ENCODE measurements at places on chromosomes 12 and 14.
A peak's percentile ranks its signal among the peaks of the same experiment; 100 is the strongest.

DNA sequence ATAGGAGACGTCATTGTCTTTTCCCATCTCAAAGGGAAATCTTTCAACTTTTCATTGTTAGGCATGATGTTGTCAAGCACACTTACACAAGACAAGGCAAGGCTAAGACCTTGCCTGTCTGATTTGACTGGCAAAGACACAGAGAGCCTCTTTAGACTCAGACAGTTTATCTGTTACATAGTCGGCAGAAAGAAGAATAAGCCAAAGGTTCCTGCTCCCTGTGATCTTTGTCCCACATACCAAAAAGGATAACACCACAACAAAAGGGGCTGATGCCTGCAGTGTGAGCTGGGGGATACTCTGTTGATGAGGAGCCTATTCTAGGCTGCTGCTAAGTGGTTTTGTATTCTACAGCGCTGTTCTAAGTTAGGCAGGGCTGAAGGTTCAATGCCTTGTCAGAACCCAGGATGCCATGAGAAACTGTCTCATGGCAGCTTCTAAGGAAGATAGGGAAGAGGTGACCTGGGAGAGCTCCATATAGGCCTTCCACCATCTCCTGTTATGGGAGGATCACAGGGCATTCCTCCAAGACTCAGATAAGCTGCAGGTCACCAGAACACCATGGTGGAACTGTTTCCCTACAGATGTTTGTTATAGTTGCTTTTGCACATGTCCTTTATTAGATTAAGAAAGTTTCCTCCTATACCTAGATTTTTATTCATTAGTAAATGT lies 12.7 kb downstream of the ERC1 start:
- no peak for DNase-seq

GRCh38 chr12:55736780-55737580 lies 5.9 kb upstream of the GDF11 start:
- DNase-seq, result peak; percentile 30

DNA sequence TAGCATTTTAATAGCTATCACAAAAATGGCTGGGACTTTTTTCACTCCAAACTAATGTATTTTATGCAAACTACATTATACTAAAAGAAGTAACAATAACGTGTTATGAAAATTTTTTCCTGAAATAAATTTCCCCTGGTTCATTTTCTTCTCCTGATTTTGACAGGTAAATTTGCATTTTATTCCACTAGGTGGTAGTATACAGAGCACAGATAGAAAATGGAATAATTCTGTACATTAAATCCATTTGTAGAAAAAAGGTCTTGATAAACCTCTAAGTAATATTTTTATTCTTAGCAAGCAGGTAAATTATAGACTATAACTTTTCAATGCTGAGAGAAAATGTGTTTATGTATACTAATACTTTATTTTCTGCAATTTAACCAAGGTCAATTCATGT lies 96.5 kb downstream of the BCAT1 start:
- DNase-seq, result no peak

DNA sequence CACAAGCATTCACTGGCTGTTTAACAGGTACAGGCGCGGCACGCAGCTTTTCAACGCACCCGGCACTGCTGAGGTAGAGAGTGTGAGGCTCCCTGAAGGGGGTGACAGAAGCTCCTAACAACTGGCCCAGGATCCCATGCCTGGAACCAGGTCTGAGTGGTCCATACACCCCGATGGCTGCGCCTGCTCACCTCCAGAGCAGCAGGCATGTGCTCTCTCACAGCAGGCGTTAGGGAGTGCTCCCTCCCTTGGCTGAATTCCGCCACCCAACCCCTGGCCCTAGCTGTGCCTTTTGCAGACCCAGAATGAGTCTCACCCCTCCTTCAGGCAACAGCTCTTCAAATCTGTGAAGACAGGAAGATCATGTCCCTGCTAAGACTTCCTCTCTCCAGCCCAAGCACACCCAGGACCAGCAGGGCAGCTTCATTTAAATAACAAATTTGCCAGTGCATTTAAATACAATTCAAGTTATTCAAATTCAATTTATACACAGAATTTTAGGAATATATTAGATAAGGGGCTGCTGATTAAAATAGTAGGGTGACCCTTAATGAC lies 86.0 kb downstream of the SETD3 start:
- DNase-seq, result no peak

- DNase-seq, result no peak
Measured at GRCh38 chr12:89067421-89068187, 284.7 kb downstream of the DUSP6 start.

DNA sequence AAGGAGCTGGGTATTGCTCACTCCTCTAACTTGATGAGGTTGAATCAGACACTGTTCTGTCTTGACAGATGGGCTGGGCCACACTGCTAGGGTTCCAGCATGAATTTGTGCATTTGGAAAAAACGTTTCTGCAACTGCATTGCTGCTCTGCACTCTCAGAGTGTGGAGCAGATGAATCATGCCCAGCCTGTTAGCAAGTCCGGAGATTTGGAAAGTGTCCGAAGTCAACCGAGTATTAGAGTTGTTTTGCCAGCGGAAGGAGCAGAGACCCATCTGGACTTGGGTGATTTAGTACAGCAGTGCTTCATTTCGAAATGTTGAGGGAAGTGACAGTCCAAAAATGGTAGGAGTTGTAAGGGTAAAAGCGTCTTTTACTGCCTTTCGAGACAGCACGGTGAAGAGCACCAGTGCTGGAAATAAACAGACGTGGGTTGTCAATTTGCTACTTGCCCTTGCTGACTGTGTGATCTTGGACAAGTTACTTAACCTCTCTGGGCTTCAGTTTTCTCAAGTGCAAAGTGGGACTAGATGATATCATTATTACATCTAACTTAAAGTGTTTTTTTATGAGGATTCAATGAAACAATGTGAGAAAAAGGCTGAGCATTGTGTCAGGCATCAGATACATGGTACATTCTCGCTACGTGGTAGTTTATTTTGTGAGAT lies 139.5 kb downstream of the CHST11 start:
- DNase-seq, result no peak

GRCh38 chr14:65613131-65613650 lies 200.7 kb downstream of the FUT8 start:
- DNase-seq, result no peak

GRCh38 chr12:124368421-124369032 lies 73.6 kb downstream of the RFLNA start:
- DNase-seq, result no peak

- DNase-seq, result no peak
Measured at GRCh38 chr12:2668816-2669215, 126.0 kb upstream of the FKBP4 start.

GRCh38 chr14:106831322-106831720 lies 1304.9 kb downstream of the TMEM121 start:
- DNase-seq, result no peak

DNA sequence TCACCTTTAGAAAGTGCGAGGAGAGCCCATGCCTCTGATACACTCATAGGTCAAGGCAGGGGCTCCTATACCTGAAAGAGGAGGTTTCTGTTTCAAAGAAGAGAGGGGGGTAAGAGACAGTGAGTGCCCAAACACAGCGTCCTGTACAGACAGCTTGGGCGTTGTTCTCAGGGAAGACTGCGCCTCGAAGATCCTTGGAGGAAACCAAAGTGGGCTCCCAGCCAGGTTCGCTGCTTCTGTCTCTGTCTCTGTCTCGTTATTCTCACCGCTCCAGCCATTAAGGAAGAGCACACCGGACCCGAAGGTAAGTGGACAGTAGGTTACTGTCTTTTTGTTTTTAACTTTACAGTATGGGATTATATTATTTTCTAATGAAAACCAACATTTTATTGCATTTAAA lies 5.8 kb upstream of the IFI27 start:
- no peak for DNase-seq

DNA sequence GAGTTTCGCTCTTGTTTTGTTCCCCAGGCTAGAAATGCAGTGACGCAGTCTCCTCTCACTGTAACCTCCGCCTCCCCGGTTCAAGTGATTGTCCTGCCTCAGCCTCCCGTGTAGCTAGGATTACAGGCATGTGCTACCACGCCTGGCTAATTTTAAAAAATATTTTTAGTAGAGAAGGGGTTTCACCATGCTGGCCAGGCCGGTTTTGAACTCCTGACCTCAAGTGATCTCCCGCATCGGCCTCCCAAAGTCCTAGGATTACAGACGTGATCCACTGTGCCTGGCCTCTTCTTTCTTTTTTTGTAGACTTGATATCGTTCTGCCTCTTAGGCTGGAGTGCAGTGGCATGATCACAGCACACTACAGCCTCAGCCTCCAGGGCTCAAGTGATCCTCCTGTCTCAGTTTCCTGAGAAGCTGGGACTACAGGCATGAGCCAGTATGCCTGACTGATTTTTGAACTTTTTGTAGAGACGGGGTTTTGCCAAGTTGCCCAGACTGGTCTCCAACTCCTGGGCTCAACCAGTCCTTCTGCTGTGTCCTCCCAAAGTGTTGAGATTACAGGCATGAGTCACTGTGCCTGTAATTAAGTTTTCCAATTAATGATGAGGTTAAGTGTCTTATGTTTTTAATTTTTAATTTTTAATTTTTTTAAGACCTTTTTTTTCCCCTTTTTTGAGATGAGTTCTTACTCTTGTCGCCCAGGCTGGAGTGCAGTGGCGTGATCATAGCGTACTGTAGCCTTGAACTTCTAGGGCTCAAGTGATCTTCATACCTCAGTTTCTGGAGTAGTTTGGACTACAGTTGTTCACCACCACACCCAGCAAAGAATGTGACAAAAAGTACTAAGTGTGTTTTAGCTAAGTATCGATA lies 10.2 kb downstream of the RCOR1 start:
- DNase-seq, result no peak
